ENCODE measurements at places on chromosomes 6 and 20.

- no peak for DNase-seq
These were observed 35.8 kb downstream of the MEP1A start for GRCh38 chr6:46828939-46829338.

- no peak for DNase-seq
These were observed 29.3 kb upstream of the TXNDC5 start for GRCh38 chr6:7939864-7940228.

GRCh38 chr20:7879883-7880282 is 60.4 kb downstream of the HAO1 start:
- DNase-seq: no peak

- no peak for DNase-seq
These were observed 46.9 kb downstream of the PDYN start for GRCh38 chr20:1946762-1947534.

- DNase-seq: no peak
These were observed 3.3 kb downstream of the TAB2 start for GRCh38 chr6:149320796-149321195.

- no peak for DNase-seq
These were observed 47.4 kb downstream of the SRC start for GRCh38 chr20:37393196-37393862.

- no peak for DNase-seq
These were observed 25.1 kb upstream of the FAM8A1 start for GRCh38 chr6:17574866-17575560.

DNA sequence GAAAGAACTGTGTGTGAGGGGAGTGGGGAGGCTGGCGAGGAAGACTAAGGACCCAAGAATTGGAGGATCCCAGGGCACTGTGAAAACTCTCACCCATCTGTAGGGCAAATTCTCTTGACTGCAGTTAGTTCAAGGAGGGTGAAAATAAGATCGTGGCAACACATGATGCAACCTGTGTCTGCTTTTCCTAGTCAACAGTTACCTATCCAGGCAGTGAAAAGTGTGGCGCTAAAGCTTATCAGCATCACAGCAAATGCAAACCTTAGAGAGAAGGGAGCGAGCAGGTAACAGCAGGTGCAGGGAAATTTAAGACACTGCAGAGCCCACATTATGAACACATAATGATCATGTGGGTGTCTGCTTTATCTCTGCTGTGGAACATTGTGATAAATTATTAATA is 97.7 kb upstream of the SGK1 start:
- DNase-seq: no peak

- DNase-seq: no peak
These were observed 158.4 kb upstream of the MYLIP start for GRCh38 chr6:15970517-15970916.

GRCh38 chr20:34296468-34296867 is 6.7 kb downstream of the AHCY start:
- DNase-seq: no peak

GRCh38 chr6:140641412-140641811 is 1267.0 kb upstream of the CITED2 start:
- no peak for DNase-seq

GRCh38 chr6:90294008-90294511 is 2.6 kb downstream of the BACH2 start:
- no peak for DNase-seq

DNA sequence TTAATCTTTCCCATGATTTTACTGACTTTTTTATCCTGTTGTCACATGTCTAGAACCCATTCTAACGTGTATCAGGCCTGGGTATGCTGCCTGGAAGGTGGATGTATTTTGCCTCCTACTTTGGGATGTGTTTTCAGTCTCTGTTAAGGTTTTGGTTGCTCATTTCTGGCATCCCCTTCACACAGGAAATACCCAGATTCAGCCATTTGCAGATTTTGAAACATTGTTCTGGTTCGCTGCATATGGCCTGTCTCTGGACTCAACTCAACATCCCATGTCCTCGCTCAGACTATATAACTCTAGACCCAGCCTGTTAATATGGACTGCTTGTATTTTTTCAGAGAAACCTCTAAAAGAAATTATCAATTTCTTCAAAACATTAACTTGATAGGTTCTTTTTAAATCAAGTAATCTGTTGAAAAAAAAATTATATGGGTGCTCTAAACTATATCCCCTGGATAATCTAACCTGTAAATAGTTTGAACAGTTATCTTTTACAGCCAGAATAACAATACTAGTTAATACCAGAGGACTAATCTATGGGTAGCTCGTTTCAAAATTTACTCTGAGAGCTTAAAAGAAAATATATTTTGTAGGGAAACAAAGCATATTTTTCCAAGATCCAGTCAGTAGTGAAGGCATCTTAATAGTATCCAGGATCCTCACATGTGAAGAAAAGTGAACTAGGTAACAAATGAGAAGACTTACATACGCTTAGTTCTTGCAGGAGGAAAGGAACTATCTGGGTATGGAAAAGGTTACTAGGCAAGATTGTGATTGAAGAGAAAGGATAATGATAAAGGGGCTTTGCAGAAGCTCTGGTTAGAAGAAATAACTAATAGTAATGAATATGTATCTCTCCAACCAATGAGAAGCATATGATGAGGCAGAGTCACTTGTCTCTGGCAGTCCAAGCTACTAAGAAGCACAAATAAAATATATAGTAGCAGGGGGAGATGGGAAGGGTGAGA is 23.4 kb upstream of the HLA-DQB1 start:
- no peak for DNase-seq

DNA sequence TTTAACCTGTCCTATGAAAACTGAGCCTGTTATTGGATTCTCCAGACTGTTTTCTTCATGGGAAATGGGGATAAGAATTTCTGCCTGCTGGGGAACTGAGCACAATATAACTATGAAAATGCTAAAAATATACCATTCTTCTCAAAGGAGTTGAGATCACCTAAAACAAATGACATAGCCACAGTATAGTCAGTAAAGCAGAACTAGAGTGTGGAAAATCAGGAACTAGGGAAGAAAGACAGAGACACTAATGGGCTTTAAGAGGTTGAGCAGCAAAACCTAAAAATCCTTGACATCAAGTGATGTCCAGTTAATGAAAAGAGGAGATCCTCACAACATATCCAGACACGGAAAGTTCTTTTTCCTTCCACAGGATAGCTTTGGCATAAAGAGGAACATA is 215.7 kb upstream of the CST7 start:
- DNase-seq: no peak

DNA sequence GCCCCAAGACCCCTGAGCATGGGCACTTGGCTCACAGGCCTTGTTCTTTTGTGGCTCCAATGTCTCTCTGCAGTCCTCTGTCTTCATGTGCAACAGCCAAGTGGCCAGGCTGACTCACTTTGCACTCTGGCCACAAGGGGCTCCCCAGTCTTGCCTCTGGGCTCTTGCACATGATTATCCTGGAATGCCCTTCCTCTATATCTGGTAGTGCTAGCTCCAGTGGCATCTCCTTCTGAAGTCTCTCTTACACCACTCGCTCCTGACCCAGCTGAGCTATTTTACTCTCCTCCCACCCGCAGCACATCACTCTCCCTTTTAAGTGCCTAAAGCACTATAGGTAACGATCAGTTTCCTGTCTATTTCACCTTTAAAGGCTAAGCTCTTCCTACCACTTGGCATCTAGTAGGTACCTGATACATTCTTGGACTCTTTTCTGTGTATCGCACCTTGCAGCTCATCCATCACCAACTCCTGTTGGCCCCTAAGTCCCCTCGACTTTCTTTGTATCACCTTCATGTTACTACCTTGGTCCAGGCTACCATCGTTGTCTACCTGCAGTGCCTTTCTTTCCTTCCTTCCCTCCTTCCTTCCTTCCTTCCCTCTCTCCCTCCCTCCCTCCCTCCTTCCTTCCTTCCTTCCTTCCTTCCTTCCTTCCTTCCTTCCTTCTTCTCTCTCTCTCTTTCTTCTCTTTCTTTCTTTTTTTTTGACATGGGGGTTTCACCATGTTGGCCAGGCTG is 211.9 kb upstream of the RNF24 start:
- DNase-seq: no peak

GRCh38 chr20:51688600-51689244 is 79.5 kb downstream of the ATP9A start:
- no peak for DNase-seq

GRCh38 chr20:62050166-62051120 is 15.2 kb downstream of the TAF4 start:
- DNase-seq: no peak

DNA sequence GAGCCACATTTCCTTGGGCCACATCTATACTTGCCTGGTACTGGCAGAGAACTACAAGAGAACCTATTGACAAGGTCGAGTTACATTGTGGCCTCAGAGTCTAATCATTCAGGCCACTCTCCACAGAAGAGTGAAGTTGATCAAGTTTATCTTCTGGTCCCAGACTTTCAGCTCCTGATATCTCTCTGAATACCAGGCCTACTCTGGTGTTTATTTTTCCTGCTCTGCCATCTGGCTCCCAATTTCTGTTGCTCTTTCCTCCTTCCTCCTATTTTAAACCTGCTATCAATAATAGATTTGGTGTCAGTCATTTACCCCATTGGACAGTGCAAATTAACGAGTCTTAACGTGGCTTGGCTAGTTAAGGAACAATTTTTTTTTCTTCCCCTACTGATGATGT is 46.6 kb downstream of the SCGN start:
- DNase-seq: no peak

DNA sequence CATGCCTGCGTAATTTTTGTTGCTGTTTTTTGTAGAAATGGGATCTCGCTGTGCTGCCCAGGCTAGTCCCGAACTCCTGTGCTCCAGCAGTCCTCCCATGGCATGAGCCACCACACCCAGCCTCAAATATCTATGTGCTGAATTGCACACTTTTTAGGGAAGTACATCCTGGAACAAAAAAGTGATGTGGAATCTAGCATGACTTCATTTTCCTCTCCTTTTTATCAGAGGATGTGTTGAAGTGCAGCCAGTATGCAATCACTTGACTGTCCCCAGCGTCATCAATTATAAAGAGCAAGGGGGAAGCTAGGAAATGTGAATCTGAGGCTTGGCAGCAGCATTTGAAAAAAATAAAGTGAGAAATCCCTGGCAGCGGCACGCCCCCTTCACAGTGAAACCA is 6.4 kb upstream of the EXOC2 start:
- DNase-seq: no peak

GRCh38 chr6:28814032-28814976 is 109.5 kb downstream of the TRIM27 start:
- no peak for DNase-seq

DNA sequence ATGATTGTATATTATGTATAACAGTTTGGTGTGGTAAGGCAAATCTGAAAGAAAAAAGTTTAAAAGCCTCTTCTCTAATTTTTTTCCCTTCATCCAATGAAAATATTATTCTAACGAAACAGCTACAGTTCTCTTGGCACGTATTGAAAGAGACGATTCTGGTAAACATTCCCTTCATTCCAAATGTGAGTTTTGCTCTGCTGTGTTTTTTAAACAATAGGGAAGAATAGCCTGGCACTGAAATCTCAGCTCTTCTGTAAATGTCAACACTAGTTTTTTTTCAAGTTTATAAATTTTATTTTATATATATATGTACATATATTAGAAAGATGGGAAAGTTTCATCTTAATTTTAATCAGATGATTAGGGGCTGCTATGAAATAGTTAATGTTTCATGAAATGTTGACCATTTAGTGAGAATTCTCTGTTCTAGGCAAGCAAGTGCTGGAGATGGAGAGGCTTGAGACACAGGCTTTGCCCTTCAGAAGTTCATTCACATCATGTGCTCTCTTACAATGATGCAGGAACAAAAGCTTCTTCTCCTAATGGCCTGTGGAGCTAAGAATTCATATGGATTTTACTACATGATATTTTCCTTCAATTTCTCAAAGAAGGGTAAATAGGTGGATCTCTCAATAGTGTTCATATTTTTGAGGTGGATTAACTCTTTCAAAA is 4.1 kb downstream of the PAQR8 start:
- no peak for DNase-seq

DNA sequence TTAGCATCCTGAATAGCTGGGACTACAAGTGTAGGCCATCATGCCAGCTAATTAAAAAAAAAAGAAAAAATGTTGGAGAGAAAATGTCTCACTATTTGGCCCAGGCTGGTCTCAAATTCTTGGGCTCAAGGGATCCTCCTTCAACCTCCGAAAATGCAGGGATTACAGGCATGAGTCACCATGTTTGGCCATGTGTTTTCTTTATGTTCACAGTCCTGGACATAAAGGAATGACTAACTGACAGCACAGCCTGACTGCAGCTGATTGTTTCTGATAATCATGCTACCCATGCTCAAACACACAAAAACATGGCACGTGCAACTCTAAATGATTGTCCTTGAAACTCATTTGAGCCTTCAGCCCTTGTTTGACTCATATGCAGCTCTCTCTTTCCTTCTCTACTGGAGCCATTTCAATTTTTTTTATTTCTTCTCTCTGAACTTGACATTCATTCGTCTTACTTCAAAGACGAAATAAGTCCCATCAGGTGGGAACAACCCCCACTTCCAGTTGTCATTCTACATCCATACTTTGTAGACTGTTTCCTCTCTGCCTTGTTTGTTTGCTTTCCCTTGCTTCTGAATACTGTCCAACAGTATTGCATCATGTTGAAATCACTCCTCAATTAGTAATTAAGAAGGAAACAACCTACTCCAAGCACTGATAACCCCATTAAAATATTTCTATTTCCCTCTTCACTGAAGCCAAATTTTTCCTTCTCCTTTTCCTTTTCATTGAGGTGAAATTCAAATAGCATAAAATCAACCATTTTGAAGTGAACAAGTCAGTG is 413.0 kb downstream of the BMP2 start:
- DNase-seq: no peak

- DNase-seq: no peak
These were observed 8.8 kb downstream of the RSPH3 start for GRCh38 chr6:158991017-158991723.

DNA sequence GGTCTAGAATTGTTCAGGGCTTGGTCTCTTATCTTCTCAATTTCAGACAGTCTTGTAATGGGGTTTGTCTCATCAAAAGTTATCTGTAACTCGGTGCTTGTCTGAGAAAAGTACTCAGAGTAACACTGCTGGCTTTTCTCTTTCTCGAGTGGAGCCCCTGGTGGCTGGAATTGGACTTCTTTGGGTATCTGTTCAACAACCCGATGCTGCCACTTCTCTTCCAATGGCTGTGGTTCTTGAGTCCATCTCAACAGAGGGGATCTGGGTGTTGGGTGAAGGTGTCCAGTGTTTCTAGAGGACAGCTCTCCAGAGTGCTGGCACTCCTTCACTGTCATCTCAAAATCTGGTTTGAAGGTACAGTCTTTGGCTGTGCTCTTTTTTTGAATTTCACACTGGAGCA is 24.6 kb downstream of the DST start:
- DNase-seq: no peak

GRCh38 chr6:56318851-56319250 is 71.5 kb upstream of the COL21A1 start:
- DNase-seq: no peak

DNA sequence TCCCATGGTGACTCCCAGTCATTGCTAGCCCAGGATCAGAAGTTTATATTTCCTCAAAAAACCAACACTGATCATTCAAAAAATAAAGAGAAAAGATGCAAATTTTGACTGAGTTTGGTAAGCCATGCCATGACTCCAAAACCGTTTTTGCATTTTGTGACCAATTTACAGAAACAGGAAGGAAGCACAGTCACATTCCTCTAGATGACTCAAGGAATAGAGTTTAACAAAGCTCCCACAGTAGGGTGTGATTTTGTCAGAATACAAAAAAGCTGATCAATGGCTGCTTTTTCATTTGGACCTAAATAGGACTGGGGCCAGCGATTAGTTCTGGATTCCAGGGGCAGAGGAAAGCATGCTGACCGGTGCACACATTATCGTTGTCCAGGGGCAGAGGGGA is 179.4 kb upstream of the AFDN start:
- DNase-seq: no peak

- DNase-seq: no peak
These were observed 345.0 kb downstream of the CD83 start for GRCh38 chr6:14462566-14462965.

- DNase-seq: no peak
These were observed 919.5 kb upstream of the FLRT3 start for GRCh38 chr20:15256676-15257568.

Data from stimulated activated CD4-positive, alpha-beta T cell treated with anti-CD3 and anti-CD28 coated beads, Interleukin-12 subunit alpha, Interleukin-12 subunit beta, amount 100 ng/mL, for 48 hours (primary cell).